ENCODE measurements at places on chromosomes 6 and 20.
A peak's percentile ranks its signal among the peaks of the same experiment; 100 is the strongest.

DNA sequence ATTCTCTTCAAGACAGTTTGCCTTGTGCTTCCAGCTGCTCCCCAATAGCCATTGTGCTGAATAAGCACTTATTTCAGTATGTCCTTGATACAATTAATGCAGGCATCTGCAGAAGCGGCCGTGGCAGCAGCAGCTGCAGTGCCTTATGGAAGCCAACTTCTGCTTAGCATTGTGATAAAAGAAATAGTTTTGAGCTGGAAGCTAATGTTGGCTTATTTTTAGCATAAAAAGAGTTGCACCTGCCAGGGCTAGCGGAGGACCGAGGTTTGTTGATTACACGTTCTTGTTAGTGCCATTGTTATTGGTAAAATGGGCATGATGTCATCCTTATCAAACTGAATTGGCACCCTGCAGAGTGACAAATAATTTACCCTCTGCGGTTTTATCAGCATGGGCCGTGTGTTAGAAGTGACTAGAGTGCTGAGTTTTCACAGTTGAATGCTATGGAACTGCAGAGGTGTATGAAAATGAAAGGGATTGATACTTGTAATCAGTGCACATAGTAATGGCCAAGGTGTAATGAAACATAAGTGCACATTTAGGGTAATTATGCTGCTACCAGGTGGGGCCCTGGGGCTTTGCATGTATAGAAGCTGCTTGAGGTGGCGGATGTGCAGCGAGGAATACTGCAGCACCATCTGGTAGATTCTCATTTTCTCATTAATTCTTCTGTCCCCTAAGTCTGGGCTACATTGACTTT lies 334.3 kb downstream of the CDKAL1 start:
- no peak for DNase-seq

- DNase-seq: peak; percentile 41
Observed at GRCh38 chr20:25859649-25860530, 163.2 kb upstream of the ZNF337 start.

DNA sequence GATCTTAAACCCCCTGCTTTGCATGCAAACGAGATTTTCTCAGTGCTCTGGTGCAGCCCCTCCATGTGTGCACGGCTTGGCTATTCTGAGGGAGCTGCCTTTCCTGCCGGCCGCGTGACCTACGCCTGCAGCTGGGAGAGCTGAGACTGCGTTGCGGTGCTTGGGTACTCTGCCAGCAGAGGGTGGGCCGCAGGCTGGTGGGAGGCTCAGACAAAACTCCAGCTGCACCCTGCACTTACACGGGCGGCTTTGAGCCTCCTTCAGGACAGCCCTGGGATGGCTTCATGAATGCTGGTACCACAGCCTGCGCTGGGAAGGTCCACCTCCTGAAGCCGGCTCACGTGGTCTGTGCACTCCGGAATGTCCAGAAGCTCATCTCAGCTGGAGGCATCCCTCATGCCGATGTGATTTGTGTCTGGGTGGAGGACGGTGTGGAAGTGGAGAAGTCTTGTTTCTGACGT lies 223.7 kb downstream of the DLL1 start:
- no peak for DNase-seq

DNA sequence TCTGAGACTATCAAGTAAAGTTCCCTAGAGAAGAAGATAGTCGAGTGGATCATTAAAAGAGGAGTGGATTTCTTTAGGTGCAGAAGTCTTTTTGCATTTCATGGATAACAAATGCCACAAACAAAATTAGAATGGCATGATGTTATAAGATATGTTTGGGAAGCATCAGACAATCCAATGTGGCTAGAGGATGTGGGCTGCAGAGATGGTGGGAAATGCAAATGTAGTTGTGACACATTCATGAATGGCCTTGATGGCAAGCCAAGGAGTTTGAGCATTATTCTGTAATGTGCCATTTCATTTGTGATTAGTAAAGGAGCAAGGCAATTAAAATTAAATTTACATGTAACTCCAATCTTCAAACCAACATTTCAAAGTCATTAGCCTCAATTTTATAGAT lies 211.9 kb downstream of the CENPW start:
- DNase-seq: no peak

DNA sequence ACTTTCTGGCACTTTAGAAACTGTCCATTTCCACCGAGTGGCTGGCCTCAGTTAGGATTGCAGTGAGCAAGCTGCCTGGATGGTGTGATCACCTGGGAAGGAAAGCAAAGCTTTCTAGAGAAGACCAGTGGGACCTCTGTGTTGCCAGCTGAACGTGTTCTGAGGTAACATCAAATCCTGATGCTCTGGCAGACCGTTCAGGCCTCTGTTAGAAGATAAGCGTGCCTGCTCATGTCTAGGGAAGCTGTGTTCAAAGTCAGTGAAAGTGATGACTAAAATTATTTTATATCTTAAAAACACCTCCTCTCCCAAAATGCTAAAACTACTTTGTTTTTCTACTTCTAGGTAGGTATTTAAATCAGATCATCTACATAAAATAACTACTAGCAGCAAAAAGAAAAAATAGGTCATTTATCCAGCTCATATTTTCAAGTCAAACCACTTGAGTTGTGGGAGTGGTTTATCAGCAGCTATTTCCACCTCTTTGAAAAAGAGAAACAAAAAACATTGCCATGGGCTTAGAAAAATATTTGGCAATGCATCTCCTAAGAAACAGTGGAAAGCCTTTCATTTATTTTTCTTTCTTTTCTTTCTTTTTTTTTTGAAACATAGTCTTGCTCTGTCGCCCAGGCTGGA lies 54.8 kb downstream of the CEP43 start:
- no peak for DNase-seq

DNA sequence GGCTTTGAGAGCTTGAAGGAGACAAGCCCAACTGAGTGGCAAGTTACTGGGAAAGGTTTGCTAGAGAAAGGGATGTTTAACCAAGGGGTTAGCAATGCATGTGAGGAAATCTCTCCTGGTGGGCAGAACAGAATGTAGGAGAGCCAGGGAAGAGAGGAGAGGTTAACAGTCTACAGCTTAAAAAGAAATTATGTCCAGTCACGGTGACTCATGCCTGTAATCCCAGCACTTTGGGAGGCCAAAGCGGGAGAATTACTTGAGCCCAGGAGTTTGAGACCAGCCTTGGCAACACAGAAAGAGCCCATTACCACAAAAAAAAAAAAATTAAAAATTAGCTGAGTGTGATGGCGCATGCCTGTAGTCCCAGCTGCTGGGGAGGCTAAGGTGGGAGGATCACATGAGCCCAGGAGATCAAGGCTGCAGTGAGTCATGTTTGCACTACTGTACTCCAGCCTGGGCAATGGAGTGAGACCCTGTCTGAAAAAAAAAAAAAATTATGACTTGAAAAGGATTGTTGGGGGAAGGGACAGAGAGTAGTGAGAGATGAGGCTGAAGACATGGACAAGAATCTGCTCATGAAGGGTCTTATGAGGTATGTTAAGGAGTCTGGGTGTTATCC lies 264.9 kb downstream of the TBC1D7 start:
- DNase-seq: no peak

- DNase-seq: no peak
Observed at GRCh38 chr6:160042014-160042773, 73.3 kb downstream of the IGF2R start.

- no peak for DNase-seq
Observed at GRCh38 chr6:144449911-144450597, 164.9 kb downstream of the UTRN start.

GRCh38 chr6:169786349-169786748 lies 34.9 kb downstream of the ERMARD start:
- no peak for DNase-seq

- no peak for DNase-seq
Observed at GRCh38 chr6:10643201-10643651, 51.2 kb downstream of the C6orf52 start.

DNA sequence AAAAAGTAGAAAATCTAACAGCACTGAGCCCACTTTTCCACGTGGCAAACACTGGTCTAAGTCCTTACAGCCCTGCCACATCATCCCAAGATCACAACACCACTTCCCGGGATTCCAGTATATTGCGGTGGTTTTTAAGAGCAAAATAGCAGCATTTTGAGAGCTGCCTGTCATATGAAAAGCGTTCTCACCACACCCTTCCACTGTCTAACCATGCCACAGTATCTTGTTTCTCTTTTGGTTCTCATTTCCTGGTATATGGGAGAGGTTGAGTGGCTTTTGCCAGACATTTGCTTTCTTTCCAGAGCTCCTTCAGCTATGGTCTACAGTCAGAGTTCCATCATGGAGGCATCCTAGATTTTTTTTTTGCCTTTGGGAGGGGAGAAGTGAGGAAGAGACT lies 243.0 kb downstream of the TSHZ2 start:
- no peak for DNase-seq

DNA sequence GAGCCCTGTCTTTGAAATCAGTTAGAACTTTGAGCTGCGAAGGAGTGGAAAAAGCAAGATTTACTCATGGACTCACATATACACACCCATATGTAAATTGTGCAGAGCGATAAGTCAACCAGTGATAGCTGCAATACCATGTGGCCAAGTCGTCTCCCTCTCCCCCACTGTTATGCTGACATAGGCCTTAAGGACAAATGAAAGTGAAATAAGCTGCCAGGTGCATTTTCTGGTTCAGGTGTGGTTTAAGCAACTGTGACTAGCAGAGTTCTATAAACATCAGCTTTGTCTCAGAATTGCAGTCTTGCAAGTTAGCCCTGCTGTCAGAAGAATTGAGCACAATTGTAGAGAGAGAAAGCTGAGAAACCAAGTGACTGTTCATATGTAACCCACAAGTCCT lies 9.6 kb downstream of the FAM83B start:
- DNase-seq: no peak

DNA sequence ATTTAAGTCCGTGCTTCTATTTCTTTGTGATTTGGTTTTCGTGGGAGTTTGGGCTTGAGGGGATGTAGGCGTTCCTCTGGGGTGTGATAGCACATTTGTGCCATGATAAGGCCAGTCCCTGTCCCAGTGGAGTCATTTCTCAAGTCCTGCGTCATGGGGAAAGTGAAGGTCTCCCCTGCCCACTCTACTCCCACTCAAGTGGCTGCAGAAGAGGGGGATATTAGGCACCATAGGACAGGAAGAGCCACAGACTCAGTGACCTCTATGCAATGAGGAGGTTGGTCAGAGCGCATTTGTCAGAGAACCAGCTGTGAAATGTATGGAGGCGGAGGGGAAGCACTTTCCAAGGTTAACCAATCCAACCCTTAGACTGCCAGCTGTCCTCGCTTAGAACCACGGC lies 51.9 kb upstream of the EDN1 start:
- DNase-seq: no peak

DNA sequence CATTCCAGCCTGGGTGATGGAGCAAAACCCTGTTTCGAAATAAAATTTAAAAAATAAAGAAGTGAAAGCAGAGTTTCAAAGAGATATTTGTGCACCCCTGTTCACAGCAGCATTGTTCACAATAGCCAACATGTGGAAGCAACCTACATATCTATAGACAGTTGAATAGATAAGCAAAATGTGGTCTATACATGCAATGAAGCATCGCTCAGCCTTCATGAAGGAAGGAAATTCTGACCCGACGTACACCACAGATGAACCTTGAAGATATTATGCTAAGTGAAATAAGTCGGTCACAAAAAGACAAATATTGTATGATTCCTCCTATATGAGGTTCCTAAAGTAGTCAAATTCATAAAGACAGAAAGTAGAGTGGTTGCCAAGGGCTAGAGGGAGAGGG lies 6.5 kb upstream of the NCOA6 start:
- no peak for DNase-seq

GRCh38 chr6:111210194-111210728 lies 123.0 kb downstream of the SLC16A10 start:
- DNase-seq: no peak

GRCh38 chr6:97594844-97595243 lies 311.8 kb upstream of the MMS22L start:
- no peak for DNase-seq

- DNase-seq: no peak
Observed at GRCh38 chr20:38982291-38982690, 20.1 kb downstream of the DHX35 start.

DNA sequence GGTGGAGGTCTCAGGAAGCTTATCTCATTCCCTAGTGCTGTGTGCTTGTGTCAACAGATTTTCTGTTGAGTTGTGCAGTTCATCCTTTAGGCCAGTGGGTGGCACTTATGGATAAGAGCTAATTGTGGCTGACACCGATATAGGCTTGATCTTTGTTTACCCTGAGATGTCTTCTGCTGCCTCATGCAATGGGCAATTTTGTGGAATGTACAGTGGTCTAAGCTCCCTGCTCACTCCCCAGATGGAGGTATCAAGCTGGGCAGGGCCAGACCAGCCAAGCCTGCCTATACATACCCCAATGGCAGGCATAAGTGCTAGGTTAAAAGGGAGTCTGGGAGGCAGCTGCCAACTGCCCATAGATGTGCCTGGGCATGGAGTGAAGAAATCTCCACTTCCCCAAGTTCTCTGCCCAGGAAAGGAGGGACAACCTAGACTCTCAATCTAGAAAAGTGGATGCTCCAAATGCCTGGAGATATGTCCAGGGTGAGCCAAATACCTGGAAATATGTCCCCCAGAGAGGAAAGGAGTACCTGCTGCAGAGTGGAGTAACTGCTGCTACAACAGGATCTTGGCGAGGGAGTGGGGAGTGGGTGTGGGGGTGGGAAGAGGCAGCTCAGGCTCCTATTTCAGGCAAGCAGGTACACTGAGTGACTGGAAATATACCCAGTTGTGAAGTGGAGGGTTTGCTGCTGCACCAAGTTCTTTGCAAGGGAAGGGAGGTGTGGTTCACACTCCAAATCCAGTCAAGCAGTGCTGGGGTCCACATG lies 53.2 kb upstream of the ARG1 start:
- DNase-seq: peak; percentile 27

DNA sequence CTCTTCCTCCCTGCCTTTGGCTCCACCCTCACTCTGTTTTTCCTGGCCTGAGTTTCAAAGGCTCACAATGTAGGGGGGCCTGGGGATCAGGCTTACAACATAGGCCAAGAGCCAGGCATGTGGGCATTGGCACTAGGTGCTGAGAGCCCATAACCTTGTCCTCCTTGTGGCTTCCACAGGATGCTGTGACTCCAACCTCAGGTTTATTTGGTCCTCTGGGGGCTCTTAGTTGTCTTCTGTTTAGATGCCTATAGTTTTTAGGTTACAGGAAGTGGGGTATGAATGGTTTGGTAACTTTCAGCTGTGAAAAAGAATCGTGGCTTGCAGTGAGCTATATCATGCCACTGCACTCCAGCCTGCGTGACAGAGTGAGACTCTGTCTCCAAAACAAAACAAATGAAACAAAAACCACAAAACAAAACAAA lies 25.6 kb downstream of the MMP24 start:
- DNase-seq: no peak

DNA sequence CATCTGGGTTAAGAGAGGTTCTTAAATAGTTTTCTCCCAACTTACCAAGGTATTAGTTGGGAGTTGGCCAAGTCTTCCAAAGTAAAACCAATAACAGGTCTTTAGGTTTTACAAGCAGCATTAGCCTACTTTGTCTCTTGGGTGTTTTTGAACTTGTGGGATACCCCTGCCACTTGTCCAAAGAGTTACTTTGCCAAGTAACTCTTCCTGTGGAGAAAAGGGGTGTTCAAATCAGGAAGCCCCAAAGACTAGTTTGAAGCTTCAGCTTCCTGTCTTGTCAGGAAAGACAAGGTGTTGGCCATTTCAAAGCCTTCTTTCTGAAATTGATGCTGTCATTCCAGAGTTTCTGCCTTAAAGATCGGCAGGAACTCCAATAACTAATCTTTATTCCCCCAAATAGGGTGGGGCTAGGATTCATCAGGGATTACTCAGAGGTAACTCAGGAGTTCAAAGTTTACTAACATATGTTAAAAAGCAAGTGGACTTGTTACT lies 822 bp downstream of the RAB22A start:
- DNase-seq: no peak

GRCh38 chr6:121726596-121726995 lies 291.1 kb downstream of the GJA1 start:
- DNase-seq: no peak

All from stimulated activated CD4-positive, alpha-beta T cell treated with anti-CD3 and anti-CD28 coated beads, Interleukin-1b, Interleukin-23, amount 100 ng/mL, for 1 hour (primary cell).